Activated CD4-positive, alpha-beta T cell treated with anti-CD3 and anti-CD28 coated beads, Interleukin-2, amount 50 U/mL, for 24 hours (primary cell): ENCODE measurements at places on chromosomes 7 and 10.

GRCh38 chr7:43649755-43650274, 66.9 kb downstream of the STK17A start:
- peak; percentile 55 for DNase-seq

GRCh38 chr10:21417172-21417712, 108.2 kb downstream of the SKIDA1 start:
- no peak for DNase-seq

GRCh38 chr10:124860426-124860825, 58.8 kb downstream of the ABRAXAS2 start:
- no peak for DNase-seq

GRCh38 chr7:135755351-135755753, 6.7 kb upstream of the FAM180A start:
- DNase-seq = no peak

DNA sequence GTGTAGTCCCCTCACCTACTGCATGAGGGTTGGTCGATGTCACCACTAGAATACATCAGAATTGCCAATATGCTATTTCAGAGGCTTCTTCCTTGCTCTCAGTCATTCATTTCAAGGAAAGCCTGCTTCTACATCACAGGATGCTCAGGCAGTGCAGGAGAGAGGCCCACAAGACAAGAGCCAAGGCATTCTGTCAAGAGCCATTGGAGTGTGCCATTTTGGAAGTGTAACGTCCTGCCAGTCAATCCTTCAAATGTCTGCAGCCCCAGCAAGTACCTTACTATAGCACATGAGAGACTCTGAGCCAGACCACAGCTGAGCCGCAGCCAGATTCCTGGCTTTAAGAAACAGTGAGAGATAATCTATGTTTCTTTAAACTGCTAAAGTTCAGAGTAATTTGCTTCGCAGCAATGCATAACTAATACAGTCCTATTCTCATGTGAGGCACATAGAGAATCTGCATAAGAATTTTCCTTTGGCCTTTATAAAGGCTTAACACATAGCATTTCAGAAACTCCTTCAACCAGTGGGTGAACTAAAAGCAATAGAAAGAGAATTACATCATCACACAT, 166.5 kb upstream of the GNAI1 start:
- DNase-seq = no peak

GRCh38 chr7:116953906-116954838, 871 bp downstream of the ST7 start:
- DNase-seq = peak; percentile 20

DNA sequence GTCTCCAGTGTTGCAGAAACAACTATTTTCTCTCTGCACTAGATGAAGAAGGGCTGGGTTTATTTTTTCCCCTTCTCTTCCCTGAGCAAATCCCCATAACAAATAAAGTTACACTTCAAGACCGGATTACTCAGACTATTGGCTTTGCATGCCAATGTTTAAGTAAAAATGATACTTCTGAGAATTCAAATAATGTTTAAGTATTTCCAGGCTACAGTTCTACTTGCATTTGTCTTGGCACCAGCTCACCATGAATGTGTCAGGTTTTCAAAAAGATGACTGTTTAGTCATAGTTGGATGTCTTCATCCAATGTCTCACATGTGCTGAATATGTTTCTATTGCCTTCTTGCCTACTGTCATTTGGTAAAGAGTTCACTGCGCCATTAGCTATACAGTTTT, 912.6 kb downstream of the GATA3 start:
- DNase-seq = no peak
